Right cardiac atrium (tissue), 5 donors: ENCODE measurements at places on chromosomes 2 and 18.

GRCh38 chr2:144233317-144233716 is 286.6 kb downstream of the ZEB2 start:
- no peak for DNase-seq

DNA sequence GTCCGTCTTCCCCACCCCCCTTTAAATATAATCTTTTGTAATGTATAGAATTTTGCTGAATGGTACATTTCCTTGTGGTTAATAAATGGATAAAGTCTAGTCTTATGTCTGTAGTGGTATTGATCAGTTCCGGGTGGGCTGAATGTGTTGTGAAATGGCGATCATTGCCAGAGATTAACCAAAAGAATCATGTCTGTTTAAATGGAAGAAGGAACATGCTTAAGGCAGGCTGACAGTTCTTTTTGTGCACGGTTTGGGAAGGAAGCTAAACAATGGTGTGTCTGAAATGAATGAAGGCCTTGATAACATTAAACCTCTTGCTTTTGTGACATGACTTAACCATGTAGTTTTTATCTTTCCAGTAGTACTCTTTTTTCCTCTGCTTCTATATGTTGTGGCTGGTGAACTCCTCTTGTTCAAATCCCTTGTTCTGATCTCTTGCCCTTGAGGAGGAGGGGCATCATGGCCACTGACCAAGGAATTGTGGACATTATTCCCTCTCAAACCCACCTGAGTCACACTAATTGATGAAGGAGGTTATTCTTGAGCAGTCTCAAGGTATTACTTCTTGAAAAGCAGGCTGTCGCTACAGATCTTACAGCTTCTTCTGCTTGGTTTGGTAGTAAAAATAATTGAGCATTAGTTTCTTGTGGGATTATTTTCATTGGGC is 1.7 kb downstream of the ACVR2A start:
- no peak for DNase-seq

GRCh38 chr2:143608063-143608423 is 478.8 kb downstream of the ARHGAP15 start:
- DNase-seq: no peak

GRCh38 chr2:222305516-222306392 is 7.0 kb upstream of the PAX3 start:
- DNase-seq: no peak

GRCh38 chr2:103615611-103616105 is 853.8 kb downstream of the TMEM182 start:
- no peak for DNase-seq
